ENCODE measurements at places on chromosomes 2 and 18.
A peak's percentile ranks its signal among the peaks of the same experiment; 100 is the strongest.

GRCh38 chr2:224412141-224413015, 10.5 kb upstream of the FAM124B start:
- no peak for DNase-seq

DNA sequence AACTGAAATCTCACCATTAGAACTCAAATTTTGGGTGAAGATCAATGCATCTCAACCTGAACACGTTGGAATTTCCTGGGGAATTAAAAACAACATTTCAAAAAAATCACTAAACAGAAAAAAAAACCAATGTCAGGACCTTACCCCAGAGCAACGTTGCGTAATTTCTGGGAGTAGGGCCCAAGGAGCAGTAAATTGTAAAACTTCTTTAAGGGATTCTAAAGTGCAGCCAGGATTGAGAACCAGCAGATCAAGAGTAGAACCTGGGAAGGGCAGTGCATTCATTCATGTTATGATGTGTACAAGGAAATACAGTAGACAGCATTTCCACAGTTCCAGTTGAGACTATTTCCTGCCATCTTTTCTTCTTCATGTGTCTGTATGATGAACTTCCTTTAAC, 56.9 kb downstream of the RHBDD1 start:
- no peak for DNase-seq

DNA sequence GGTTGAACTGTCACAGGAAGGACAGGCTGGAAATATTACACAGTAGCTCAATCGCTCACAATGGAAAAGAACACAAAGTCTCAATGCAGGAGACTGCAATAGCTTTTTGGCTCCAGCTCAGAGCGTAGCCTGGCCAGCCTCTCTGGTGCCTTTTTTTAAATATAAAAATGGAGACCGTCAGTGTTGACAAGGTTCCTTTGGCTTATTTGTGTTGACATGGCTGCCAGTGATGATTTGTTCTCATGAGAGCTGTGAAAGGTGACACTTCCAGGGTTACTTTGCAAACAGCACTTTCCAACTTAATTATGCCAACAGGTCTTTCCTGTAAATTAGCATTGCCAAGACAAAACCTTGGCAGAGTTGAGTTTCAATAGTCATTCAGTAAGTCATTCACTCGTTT, 70.8 kb downstream of the KCNE4 start:
- DNase-seq, result no peak

DNA sequence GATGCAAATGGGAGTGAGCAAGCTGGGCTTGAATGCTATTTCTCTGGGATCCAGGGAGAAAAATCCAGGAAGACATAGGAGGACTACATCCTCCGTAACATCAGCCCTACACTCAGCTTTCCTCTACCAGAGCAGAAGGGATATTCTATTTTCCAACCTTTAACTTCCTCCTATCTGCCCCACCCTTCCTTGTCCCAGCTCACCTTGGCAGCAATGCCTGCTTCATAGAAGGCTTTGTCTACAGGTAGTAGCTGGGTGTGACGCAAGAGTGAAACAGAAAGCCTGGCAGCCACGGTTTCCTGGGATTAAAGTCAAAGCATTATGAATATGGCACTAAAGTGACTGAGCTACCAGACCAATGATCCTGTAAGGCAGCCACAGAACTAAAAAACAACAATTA, 3.9 kb downstream of the KRTCAP3 start:
- no peak for DNase-seq

- DNase-seq, result peak; percentile 68
These were observed 8.8 kb downstream of the RTP5 start for GRCh38 chr2:241877989-241878970.

DNA sequence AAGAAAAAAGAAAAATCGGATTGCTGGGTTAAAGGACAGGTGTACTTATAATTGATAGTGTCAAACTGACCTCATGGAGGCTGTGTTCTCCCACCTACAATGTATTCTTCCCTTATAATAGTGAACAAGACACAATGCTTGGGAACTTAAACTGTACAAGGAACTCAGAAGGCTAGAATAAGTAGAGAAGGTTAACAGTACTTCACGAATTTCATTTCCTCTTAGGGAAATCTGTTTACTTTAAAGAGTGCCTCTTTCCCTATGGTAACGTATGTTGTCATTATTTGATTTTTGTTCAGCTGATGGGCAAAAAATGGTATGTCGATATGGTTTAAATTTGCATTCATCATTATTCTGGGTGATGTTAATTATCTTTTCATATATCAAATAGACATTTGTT, 9.2 kb upstream of the HK2 start:
- no peak for DNase-seq

DNA sequence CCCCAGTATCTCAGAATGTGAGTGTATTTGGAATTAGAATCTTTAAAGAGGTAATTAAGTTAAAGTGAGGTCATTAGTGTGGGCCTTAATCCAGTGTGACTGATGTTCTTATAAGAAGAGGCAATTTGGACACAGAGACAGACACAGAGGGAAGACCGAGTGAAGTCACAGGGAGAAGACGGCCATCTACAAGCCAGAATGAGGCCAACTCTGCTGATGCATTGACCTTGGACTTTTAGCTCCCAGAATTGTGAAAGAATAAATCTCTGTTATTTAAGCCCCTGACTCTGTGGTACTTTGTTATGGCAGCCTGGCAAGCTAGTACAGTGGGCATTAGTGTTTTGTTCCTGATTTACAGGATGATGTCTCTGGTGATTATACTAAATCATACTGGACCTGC, 64.6 kb downstream of the LTBP1 start:
- DNase-seq, result no peak

DNA sequence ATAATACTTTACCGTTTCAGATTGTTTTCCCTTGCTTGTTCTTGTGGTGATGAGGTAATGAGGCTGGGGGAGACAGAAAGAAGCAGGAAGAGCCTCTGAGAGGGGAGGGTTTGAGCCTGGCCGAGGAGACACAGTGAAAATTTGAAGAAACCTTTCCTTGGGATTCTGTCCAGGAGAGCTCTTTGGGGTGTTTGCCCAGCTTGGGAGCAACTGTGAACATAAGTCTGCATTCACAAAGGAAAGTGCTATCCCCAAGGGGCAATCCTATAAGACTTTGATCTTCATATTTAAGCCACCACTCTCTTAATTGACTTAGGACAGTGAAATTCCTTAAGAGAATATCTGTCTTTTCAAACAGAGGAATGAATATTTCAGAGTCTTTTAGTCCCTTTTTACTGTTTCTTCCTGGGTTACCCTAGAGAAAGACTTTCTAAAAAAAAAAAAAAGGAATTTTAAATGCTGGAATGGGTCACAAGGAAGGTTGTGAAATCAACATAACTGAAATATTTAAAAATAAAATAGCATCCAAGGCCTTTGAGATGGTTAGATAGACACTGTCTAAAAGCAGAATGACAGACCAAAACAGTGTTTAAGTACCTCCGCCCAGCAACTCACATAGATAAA, 52.5 kb upstream of the STAM2 start:
- no peak for DNase-seq

DNA sequence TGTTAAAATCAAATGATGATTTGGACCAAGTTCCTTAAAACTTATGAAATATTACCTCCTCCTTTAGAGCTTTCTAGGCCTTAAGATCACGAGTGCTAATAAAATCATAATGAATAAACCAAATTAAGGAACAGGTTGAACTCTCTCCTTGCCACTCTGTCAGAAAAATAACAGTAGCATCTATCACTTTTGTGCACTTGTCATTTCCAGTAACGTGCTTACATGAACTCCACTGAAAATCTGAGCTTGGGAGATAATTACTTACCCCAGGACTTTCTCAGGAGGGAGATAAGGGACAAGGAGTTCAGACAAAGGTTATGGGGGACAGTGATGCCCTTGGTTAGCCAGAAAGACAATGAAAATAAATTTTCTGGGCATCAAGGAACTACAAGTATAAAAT, 36.0 kb downstream of the EPB41L3 start:
- no peak for DNase-seq

GRCh38 chr2:207796585-207797350, 27.1 kb upstream of the FZD5 start:
- DNase-seq, result no peak

GRCh38 chr2:233062946-233063268, 2.8 kb downstream of the INPP5D start:
- no peak for DNase-seq

DNA sequence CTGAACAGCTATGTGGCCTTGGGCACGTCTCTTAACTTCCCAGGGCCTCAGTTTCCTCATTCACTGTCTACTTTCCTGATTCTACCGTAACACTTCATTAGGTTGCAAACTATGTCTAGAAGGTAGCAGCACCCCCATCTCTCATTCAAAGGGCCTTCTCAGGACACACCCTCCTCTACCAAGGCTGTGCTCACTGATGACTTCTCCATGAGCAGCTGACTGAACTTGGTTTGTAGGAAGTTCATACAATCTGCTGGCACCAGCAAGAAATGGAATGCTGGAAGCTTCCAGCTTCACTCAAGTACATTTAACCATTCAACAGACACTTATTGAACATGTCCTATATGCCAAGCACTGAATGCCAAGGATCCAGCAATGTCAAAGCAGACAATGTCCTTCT, 250.8 kb upstream of the CTAGE1 start:
- no peak for DNase-seq

GRCh38 chr2:191719261-191719660, 41.3 kb downstream of the NABP1 start:
- DNase-seq, result no peak

DNA sequence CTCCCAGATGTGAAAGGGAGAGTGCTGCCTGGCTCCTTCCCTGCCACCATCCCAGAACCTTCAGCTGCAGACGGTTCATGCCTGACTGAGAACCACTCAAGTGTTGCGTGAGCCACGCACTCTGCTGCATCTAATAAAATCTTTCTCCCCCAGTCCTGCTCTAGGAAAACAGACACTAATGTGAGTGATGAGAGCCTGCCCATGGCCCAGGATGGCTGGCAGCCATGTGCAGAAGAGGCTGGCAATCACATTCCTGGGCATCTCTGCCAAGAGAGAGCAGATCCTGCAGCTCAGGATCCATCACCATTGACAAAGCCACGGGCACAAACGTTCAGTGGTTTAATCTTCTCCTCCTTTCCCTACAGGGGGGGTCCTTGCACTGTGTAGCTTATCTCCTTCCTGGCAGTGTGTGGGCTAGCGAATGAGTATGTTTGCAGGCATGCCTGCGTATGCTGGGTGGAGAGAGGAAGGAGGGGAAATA, 477.5 kb downstream of the SLC4A3 start:
- DNase-seq, result no peak

GRCh38 chr2:22807872-22808271, 577.1 kb upstream of the KLHL29 start:
- DNase-seq, result no peak

- no peak for DNase-seq
These were observed 1063.4 kb upstream of the CHAC2 start for GRCh38 chr2:52704251-52704650.

DNA sequence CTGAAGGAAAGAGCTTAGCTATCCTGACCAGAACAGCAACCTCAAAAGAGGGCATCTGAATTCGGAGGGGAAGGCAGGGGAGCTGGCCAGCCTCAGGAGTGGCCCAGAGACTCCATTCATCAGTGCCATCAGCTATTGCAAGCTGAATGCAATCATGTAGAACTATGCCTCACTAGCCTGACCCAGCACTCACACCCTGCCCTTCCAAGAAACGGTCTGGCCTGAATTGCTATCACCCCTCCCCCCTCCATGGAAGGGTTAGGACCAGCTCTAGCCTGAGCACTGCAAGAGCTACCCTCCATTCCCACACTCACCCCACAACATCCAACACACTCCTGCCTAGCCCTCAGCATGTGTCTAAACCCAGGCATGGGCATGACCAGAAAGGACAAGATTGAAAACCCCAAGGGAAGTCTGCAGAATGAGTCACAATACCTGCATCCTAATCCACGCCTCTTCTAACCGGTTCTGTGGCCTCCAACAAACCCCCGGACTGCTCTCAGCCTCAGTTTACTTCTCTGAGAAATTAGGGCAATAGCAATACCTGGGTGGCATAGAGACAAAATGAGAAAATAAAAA, 120.3 kb downstream of the BCL11A start:
- DNase-seq, result no peak

- DNase-seq, result no peak
These were observed 28.5 kb downstream of the DAPL1 start for GRCh38 chr2:158823486-158824237.

GRCh38 chr2:12603781-12604295, 112.9 kb upstream of the TRIB2 start:
- DNase-seq, result peak; percentile 47

DNA sequence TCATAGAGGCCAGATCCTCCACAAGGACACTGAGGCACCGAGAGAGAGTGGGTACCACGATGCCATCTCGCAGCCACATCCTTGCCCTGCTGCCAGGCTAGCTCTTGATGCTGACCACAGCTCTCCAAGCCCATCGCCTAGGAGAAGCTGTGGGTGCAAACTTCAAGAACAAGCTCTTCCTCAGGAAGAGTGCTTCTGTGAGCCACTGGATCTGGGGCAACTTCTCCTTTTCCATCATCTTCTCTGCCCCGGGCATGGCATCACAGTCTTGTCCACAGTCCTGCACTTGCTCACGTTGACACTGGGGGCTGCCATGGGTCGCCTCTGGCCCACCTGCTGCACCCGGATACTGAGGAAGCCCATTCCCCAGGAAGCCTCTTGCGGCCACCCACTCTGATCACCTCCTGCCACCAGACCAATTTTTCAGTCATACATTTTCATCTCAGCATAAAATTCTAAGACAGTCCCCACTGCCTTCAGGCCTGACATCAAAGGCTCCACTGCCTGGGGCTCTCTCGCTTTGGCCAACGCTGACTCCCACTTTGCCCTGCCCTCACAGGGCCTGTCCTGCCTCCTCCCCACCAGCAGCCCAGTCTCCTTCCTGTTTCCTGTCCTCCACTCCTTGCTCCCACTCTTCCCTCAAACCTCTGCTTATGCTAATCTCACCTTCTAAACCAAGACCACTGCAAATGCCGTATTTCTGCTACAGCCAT, 243.9 kb downstream of the AFF3 start:
- no peak for DNase-seq

DNA sequence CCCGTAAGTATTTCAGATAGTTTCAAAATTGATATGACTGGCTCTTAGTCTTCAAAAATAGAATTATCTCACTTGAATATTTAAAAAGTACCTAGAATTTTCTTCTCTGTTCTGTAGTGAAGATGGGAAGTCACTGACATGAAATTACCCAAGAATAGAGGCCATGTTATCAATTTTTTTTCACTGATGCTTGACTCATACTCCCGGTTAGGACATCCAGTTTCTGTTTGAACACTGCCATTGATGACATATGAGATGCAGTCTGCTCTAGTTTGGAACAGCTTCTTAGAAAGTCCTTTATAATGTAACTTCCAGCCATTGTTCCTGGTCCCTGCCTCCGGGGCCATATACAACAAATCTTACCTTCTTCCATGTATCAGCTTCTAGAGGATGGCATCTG, 26.0 kb downstream of the MAP3K20 start:
- no peak for DNase-seq

- peak; percentile 30 for DNase-seq
These were observed 7.9 kb downstream of the PKP4 start for GRCh38 chr2:158464426-158465281.

DNA sequence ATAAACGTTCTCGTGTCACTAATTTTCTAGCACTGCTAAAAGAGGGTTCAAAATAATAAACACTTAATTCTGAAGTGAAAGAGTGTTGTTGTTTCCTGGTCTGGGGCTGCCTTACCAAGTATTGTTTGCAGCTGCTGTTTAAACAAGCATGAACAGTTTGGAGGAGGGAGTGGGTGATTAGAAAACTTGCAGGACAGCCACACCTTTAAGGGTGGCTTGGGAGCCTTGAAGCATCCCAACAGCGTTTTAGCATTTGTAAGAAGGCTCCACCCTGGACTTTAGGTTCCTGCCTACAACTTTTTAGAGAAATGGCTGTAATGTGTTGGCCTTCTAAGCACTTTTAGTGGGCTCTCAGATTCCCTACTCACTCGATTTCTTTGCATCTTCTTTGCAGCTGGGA, 371.6 kb downstream of the TGIF1 start:
- no peak for DNase-seq

- no peak for DNase-seq
These were observed 133.1 kb downstream of the NEDD4L start for GRCh38 chr18:58177004-58177717.

All from kidney capillary endothelial cell (primary cell).